Activated CD4-positive, CD25-positive, alpha-beta regulatory T cell treated with anti-CD3 and anti-CD28 coated beads, Interleukin-2, amount 50 U/mL, for 24 hours (primary cell): ENCODE measurements at places on chromosomes 5 and 9.

- ATAC-seq = no peak
Observed at GRCh38 chr9:7592321-7593316, 207.0 kb downstream of the DMAC1 start.

DNA sequence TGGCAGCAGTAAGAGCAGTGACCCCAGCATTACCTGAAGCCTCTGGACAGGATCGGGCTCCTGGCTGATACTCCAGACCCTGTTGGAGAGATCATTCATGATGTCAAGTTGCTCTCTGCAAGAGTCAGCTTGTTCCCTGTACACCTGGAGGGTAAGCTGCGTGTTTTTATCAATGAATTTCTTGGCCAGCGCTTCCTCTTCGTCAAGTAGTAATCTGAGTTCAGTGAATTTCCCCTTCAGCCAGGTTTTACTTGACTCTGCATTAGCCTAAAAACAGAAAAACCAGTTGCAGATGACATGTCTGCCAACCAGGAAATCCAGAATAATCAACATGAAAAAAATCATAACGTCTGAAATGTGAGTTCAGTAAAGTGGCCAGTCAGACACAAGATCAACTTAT lies 19.1 kb downstream of the TRIM14 start:
- no peak for ATAC-seq

- no peak for ATAC-seq
Observed at GRCh38 chr5:54415896-54416601, 39.5 kb upstream of the HSPB3 start.

DNA sequence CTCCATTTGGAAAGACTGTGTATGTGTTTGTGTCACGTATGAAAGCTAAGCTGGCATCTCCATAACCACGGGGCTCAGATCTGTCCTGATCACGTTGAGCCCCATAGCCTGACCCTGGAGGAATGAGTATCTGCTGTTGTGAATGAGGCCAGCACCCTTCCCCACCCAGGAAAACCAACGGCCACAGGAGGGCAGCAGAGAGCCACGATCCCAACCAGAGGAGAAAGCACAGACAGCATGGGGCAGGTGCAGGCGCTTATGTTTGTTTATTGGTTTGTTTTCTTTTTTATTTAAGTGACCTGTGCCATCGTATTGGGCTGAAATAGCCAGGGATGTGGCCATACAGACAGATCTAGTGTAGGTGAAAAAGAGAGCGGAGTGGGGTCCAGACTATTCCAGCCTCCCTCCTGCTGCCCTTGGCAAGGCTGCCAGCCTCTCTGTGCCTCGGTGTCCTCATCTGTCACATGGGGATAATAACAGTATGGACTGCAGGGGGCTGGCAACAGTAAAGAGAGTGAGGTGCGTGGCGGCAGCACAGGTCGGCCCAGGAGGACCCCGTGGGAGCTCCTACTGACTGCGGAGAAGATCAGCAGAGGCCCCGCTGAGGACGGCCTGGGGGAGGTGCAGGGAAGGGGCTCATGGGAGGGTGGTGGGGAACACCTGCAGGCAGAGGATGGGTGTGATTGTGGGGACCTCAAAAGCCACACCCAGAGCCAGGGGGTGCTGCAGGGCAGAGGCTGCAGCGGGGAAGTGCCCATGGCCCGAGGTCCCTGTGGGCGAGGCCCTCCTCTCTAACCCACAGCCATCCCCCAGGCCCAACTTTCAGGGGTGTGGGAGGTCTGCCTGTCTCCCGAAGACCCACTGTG lies 12.1 kb downstream of the OR2V2 start:
- peak; percentile 73 for ATAC-seq

GRCh38 chr5:113218906-113219517 lies 215.8 kb downstream of the TSSK1B start:
- no peak for ATAC-seq

- ATAC-seq = no peak
Observed at GRCh38 chr5:68295772-68296171, 80.2 kb downstream of the PIK3R1 start.

DNA sequence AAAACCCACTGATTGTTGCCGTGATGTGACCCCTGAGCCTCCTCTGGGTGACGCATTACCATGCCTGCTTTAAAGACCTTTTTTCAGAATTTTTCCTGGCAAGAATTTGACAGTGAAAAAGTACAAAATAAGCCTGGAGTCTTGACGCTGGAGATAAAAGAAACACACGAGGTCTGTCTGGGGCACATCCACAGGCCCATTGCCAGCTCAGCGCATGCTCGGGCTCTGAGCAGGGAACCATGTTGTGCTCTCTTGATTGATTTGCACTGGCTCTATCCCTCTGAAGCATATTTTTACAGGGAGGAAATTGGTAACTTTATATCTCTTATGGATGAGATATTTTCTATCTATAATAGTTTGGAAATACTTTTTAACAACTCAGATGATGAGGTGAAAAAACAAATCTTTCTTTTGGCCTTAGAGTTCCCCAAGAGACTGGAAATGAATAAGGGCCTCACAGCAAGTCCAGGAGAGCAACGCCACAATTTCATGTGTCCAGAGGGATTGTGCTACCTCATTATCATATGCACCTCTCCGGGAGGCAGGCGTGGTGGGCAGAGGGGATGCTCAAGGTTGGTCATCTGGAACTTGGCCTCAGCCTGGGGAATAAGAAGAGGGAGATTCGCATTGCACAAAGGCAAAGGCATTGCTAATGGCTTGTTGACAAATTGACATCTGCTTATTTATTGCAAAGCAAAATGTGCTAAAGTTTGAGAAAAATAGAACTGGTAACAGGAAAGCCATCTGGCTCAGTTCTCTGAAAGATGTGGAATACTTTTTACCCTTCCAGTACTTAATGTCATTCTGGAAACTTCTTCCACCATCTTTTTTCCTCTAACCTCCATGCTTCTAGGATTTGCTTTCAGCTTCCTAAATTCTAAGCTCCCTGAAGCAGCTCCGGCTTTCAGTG lies 183.8 kb downstream of the PJA2 start:
- ATAC-seq = no peak

- ATAC-seq = no peak
Observed at GRCh38 chr9:136584401-136584932, 38.6 kb upstream of the NOTCH1 start.

- no peak for ATAC-seq
Observed at GRCh38 chr9:32968101-32969011, 33.1 kb downstream of the APTX start.
